ENCODE measurements at places on chromosomes 6 and 20.

GRCh38 chr6:116066789-116067188 lies 6.1 kb upstream of the FRK start:
- no peak for DNase-seq

DNA sequence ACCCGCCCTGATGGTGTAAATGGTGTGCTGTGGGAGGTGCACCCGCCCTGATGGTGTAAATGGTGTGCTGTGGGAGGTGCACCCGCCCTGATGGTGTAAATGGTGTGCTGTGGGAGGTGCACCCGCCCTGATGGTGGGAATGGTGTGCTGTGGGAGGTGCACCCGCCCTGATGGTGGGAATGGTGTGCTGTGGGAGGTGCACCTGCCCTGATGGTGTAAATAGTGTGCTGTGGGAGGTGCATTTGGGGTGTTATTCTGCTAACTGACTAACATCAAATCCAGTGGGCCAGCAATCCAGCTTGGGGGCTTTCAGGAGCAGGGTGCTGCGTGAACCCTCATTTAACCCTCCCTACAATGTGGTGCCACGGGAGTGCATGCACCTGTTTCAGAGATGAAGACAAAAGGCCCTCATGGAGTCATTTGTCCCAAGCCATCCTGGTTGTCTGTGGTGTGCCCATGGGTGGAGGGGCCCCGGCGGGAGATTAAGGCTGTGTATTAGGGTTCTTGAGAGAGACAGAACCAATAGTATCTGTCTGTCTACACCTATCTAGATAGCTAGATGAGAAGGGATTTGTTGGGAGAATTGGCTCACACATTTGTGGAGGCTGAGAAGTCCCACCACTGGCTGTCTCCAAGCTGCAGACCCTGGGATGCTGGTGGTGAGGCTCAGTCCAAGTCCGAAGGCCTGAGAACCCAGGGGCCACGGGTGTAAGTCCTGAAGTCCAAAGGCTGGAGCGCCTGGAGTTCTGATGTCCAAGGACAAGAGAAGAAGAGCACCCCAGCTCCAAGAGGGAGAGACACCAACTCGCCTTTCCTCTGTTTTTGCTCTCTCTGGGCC lies 39.2 kb downstream of the TMEM242 start:
- DNase-seq, result no peak

DNA sequence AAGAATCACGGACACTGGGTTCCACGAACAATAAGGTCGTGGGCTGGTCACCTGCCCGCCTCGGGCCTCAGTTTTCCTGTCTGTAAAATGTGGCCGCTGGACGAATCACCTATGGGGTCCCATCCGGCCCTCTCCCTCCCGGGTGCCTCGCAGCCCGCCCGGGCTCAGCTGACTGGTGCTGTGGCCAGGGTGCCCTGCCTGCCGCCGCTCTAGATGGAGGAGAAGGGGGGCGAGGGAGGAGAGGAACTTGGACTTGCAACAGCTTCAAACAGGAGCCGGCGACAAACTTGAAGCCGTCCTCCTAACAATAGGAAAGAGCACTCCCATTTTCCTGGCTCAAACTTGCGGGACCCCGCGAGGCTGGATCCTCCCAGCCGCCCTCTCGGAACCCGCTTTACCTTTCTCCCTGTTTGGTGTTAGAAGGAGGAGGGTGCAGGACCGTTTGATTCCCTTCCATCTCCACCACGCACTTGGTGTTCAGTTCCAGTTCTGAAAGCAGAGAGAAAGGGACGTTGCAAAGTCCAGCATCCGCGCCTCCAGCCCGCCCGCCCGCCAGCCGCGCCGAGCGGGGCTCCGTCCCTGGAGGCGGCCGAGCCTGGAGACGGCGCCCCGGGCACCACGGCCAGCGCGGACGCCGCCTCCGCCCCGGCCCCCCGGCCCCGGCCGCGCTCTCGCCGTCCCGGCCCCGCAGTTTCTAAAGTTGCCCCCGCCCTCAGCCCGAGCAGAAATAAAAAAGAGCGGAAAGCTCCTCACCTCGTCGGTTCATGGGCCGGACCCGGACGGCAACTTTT lies 584 bp downstream of the KIF13A start:
- DNase-seq, result peak; percentile 14

GRCh38 chr6:38482466-38482865 lies 157.3 kb downstream of the BTBD9 start:
- no peak for DNase-seq

GRCh38 chr6:33085627-33086026 lies 9.8 kb downstream of the HLA-DPB1 start:
- DNase-seq, result no peak

DNA sequence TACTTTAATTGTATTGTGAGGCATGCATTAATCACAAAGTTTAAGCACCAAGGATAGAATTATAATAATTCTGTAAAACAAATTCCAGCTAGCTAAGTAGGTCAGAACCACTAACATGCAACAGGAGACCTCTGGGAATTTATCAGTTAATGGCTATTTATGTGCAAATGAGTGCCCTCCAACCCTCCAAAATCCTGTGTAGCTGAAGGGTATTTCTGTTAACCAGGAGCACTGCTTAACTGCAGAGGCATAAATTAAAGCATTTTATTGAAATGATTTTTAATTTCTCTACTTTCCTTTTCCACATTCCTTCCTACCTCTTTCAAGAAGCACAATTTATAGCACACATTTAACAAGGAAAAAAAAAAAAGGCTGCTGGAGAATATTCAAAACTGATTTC lies 77.0 kb downstream of the MMS22L start:
- no peak for DNase-seq

DNA sequence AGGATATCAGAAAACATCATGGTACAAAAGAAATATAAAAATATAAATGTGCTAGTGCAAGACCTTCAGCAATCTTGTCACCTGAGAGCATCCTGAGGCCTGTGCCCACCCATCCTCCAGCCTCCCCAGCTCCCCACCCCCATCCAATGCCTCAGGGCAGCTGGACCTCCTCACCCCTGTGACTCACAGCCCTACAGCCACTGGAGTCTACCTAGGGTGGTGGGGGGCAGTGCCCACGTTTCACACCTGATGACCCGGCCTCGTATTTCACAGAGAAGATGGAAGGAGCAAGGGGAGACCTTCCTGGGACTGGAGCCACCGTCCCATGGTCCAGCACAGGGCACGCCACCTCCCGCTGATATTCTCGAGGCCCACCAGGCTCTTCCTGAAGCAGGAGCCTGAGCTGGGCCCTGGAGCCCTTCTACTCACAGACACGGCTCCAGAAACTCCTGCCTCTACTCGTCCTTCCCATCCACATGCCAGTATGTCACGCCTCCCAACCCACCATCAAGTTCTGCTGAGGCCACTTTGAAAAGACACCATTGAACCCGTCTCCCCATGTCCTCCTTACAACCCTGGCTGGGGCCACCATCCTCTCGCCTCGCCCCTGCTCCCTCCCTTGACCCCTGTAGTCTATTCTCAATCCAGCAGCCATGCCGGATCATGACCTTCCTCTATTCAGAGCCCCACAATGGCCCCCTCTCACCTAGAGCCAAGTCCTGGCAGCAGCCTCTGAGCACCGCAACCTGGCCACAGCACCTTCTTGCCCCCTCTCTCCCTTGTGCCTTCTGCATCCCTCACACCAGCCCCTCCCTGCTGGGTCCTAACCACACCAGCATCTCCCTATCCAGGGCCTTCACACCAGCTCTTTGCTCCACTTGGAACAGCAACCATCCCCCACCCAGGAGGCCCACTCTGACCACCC lies 13.3 kb downstream of the APMAP start:
- DNase-seq, result no peak

DNA sequence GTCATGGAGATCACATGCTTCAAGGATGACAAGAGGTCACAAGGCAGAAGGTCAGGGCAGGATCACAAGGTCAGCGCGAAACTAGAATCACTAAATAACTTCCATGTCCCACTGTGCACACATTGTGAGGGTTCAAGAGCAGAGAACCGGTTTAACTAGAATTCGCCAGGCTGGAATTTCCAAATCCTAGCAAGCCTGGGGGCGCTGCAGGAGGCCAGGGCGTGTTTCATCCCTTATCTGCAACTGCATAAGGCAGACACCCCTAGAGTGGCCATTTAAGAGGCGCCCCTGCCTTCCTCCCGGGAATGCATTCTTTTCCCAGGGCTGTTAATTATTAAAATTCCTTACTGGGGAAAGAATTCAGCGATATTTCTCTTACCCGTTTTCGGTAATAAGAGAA lies 40.2 kb upstream of the SLC22A1 start:
- no peak for DNase-seq

DNA sequence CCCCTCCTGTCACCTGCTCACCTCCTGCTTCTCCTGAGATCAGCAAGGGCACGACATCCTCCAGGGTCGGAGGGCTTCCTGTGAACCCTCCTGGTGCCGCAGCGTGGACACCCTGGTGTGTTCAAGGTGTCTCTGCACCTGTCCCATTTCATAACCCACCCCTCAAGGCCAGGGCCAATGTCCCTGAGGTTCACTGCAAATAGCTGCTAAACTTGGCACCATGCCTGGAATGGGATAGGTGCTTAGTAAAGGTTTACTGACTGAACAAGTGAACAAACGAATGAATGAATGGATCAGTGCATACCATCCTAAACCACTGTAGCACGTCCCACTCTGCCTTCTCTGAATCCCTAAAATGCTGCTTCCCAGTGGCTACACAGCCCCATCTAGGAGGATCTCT lies 35.0 kb downstream of the SIRPA start:
- DNase-seq, result no peak

DNA sequence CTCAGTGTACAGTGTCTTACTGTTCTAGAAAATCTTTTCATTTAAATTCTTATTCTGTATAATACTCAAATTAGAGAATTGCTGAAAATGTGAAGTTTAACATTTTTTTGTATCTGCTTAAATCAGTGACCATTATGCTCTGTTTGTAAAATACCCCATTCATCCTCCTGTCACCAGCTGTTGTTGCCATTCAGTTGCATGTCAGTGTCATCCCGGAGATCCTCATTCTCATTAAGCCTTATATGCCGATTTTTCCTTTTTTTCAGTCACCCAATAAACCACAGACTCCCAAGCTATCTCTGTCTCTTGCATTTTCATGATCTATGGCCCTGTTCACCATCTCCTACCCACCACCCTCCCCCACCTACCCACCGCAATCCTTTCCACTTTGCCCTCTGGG lies 20.4 kb downstream of the GTF2H5 start:
- DNase-seq, result no peak

DNA sequence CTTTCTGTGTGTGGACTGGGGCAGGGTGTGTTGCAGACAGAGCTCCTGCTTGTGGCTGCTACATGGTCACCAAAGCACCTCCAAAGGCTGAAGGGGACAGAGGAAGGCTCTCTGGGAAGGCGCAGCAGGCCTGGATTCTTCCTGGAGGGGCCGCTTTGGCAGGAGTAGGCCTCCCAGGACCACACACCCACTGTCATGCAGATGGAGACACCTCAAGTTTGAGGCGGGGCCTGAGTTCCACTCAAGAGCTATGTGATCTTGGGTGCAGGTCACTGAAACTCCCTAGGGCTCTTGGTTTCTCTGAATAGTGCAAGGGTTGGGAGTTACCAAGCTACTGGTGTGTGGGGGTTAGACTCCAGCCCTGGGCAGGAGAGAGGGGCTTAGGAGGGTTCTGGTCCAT lies 27.9 kb downstream of the EFCAB8 start:
- DNase-seq, result no peak

GRCh38 chr6:435441-436307 lies 44.1 kb downstream of the IRF4 start:
- DNase-seq, result no peak

DNA sequence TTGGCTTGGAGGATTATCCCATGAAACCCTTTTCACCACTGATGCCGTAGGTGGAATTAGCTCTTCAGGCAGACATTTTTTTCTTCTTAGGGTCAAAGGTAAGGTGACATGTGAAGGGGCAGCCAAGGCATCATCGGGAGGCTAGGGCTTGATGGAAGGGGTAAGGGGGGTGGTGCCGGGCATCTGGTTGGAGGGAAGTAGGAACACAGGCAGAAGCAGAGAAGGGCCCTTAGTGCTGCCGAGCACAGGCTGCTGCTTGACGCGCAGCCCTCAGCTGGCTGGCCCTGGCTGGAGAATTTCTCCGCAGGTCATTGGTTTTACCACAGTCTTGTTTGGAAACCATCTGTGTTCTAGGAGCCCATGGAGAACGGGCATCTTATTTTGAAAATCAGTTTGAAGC lies 54.7 kb downstream of the TRAF3IP2 start:
- DNase-seq, result no peak

DNA sequence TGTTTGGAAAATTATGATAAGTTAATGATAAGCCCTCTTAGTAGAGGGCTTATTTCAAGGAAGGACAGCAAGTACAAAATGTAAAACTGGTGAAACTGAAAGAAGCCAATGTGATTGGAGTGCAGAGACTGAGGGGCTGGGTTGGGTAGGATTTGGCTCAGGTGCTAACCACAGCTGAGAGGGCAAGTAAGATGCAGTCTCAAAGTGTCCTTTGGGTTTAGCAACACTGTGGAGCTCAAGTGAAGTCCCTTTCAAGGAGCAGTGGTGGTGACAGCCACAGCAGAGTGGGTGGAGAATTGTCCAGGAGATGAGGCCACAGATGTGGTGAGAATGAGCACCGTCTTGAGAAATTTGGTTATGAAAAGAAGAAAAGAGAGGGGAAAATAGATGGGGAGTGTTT lies 181.4 kb downstream of the AKAP7 start:
- no peak for DNase-seq

DNA sequence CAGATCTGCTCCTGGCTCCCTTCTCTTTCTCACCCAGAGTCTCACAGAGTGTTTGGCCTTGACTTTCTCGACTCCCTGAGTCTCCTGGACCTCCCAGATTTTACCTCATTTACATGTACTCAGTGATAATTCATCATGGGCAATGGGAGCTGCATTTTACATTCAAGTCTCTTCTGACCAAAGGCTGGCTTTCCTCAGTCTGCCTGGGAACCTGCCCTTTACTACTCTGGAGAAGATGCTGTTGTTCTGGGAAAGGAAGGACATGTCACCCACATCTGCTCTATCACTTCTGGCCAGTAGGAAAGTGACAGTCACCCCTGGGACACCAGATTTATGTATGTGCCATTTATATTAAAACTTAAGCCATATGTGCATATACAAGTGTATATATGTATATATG lies 7.4 kb downstream of the LRRN4 start:
- DNase-seq, result no peak

- DNase-seq, result no peak
Measured at GRCh38 chr6:167976708-167977107, 20.8 kb upstream of the KIF25 start.

GRCh38 chr20:5135363-5136012 lies 8.7 kb downstream of the CDS2 start:
- DNase-seq, result no peak

- DNase-seq, result no peak
Measured at GRCh38 chr6:100160930-100161329, 166.9 kb upstream of the MCHR2 start.

DNA sequence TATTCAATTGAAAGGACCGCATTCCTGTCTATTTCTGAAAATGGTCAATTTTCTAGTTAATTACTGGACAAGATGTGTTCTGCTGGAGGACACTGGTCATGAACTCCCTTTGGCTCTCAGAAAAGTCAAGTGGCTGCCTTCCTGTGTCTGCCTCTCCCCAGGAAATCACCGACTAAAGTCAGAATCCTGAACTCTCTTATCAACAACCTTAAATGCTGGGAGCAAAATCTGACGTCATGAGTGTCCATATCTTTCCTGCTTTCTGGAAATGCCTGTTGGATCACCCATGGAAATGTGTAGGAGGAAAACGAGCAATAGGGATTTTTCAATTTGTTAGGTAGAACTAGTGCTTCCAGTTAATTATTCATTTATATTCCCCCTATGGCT lies 53.5 kb upstream of the PLCB1 start:
- DNase-seq, result no peak
